ENCODE measurements at places on chromosomes 7 and 10.

DNA sequence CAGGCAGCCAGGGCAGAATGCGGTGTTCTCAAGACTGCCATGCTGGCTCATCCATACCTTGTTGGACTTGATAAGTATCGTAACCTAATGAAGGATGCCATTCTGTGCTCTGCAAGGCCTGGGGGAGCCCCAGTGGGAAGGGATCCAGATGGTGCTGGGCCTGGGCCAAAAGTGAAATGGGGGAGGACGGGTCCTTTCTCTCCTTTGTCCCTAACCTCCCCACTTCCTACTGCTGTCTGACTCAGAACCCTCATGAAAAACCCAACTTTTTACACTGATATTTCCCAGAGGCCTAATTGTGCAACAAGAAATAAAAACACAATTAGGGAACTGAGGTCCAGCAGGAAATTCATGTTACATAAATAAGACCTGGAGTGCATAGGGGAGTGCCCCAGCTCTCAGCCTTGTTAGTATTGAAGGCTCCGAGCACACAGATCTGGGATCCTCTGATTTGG lies 193.7 kb upstream of the SVIL start:
- DNase-seq = no peak

- peak; percentile 71 for DNase-seq
Observed at GRCh38 chr10:22335173-22335933, 9.9 kb upstream of the SPAG6 start.

- DNase-seq = no peak
Observed at GRCh38 chr10:61480208-61480607, 27.0 kb upstream of the TMEM26 start.

GRCh38 chr10:22556774-22557173 lies 157.6 kb downstream of the PIP4K2A start:
- peak; percentile 5 for DNase-seq

DNA sequence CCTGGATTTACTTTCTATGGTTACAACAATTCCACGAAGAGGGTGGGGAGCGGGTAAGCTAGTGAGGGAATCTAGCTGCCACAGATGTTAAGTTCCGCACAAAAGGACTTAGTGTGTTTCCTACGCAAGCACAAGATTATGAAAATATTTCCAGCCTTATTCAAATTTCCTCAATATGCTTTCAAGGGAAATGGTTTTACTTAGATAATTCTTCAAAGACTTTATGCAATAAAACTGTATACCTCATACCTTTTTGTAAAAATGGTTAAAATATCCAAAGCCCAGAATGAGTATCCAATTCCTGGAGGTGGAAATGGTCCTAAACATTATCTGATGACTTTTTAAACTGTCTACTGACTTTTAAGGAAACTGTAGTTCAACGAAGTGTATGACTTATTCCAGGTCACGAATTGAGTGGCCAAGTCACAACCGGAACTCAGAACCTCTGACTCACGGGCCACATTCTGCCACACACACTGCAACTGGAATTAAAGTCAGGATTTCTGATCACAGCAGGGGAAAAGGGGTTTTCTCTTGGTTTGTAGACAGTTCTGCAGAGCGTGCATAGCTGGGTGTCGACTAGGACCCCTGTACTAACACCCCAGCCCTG lies 20.2 kb upstream of the INSIG1 start:
- peak; percentile 25 for DNase-seq

- DNase-seq = peak; percentile 89
Observed at GRCh38 chr7:105003275-105003674, 10.7 kb upstream of the KMT2E start.

DNA sequence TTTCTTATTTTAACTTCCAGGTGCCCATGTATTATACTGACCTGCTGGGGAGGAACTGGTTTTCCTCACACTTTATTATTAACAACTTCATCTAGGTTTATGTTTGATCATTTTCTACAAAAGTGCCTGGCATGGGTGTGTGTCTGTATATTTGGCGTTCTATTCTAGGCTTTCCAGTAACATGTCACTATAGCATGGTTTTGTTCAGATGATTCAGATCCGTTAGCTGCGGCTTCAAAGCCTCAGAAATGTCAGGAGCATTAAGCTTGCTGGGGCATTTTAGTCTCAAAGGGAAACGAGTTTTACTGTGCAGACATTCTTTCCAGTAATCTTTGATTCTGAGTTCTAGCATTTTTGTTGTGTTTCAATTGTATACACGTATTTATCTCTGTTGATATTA lies 2.3 kb downstream of the INPP5A start:
- peak; percentile 66 for DNase-seq

DNA sequence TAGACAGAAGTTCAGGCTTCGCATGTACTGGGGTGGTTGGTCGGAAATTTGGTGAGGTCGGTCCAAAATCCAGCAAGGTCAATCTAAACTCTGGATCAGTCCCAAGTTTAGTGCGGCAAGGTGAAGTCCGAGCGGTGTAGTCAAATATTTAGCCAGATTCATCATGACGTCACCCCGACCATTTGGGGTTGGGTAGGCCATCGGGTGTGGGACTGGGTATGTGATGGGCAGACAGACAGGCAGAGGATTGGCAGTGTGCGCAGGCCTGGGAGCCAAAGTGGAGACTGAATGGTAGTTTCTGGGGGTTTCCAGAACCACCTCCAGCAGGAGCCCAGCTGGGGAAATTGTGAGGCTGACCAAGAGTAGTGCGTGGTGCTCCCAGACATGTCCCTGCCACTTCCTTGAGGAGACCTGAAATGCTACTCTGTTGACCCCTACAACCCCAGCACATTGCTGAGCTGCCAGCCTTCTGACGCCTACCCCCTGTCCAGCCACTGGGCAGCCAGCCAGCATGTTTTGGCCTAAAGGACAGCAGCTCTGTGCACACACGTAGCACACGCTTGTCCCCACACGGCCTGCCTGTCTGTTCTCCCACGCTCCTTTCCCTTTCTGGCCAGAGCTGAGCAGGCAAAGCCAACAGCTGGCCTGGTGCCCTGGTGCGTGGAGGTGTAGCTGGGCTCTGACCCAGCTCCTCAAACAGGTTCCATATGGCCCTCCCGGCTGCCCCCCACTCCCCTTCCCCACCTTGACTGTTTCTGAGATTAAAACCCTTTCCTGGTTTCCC lies 55.9 kb downstream of the FAM241B start:
- peak; percentile 4 for DNase-seq

All from fibroblast of mammary gland (primary cell).